ENCODE measurements at places on chromosomes 2 and 18.
A peak's percentile ranks its signal among the peaks of the same experiment; 100 is the strongest.

- no peak for DNase-seq
Measured at GRCh38 chr2:159267921-159268320, 18.6 kb downstream of the WDSUB1 start.

GRCh38 chr2:238695538-238695937, 152.3 kb upstream of the TWIST2 start:
- DNase-seq: no peak

DNA sequence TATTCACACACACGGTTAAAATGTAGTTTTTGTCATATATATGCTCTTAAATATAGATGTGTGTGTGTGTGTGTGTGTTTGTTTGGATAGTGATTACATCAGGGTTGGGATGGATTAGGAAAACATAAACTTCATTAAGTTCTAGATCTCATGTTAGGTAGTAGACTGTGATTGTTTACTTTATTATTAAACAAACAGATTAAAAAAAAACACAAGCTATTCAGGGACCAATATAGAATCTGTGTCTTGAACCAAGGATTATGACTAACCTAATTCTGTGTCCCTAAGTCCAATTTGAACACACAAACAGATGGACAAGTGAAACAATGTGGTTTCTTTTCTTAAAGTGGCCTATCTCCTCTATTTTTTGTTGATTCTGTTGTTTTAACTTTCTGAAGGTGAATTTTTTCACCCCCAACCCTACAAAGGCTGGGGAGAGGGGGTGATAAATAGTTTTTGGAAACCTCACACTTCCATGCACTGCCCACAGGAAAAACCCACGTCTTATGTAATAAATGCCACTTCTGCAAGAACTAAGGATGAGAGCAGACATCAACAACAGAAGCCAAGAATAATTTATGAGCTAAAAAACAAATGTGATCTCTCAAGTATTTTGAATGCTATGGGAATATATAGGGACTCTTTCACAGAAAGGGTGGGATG, 40.7 kb downstream of the IL1R2 start:
- DNase-seq: no peak

DNA sequence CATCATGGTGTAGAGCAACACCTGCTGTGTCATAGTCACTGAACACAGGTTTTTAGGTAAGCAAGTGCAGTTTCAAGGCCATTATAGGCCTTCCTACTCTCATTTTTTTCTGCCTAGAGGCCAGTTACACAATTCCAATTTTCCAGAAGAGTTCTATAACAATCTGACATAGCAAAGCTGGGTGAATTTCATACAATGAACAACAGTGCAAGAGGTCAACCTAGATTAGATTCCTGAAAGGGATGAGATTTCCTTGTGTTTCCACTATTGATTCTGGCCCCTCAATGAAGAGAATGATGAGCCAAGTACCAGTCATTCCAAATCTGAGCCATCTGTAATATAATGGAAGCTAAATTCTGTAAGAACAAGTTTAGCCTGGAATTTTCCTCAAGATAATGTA, 15.3 kb upstream of the CD28 start:
- DNase-seq: no peak

DNA sequence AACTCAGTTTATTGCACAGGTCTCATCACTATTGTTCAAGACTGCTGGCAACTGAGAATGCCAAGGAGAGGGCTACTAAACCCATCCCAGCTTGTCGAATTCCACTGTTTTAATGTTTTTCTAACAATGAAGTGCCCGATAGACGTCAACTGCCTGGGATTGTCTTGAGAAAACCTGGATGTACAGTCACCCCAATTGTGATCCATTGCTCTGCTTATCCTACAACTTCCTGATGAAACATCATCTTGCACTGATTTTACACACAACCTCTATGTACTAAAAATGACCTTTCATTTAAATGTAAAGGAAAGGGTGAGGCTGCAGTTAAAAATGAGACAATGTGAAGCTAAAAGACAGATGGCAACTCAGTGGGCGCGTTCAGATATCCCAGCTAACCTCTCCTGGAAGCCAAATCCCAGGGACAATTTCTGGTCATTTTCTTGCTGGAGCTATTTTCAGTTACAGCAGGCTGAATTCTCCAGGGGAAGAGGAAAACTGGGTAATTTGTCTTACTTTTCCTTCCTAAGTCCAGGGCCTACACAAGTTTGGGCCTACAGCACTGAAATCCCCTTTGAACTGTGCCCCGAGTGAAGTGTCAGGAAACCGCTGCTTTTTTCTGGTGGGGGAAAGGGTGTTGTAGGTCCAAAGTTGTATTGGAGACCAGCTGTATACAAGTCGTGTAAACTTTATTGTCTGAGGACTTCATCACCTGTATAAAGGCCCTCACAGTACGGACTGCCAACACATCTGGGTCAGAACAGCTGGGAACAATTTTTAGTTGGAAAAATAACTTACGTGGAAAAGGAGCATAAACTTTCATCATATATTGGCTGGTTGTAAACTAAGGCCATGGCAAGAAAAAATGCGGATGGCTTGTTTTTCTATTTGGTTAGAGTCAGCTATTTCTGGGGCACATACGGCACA, 68.9 kb upstream of the LTBP1 start:
- no peak for DNase-seq

DNA sequence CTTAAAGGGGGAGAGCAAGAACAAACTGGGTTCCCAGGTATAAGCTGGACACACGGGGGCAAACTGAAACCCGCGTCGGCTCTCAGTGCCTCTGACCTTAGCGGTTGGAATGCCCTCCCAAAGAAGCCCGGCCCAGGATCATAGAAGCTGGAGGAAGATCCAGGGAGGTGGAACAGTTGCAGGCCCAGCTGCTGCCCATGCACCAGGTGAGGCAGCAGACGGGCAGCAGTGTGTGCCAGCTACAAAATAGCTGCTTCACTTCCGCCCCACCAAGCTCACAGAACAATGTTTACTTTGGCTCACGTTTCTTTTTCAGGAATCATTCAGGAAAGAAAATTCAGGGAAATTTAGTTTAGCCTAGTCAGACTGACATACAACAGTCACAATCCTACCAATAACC, 3.9 kb upstream of the ERMN start:
- DNase-seq: no peak

GRCh38 chr2:214126135-214126534, 284.7 kb upstream of the VWC2L start:
- peak; percentile 57 for DNase-seq

- DNase-seq: no peak
Measured at GRCh38 chr2:2114707-2115245, 216.3 kb downstream of the MYT1L start.

DNA sequence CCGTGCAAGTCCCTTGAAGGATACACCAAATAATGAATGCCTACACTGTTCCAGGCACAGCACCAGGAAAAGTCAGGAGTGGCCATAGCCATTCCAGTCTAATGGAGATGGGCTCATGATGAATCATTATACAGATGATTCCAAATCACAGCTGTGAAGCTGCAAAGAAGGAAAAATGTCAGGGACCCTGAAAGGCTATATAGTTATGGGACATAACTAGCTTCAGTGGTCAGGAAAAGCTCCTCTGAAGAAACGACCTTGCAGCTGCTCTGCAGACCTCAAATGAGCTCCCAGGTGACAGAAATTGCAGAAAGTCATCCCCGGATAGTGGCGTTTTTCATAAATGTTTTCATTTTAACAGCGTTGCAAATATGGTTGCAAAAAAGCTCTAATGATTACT, 200.8 kb downstream of the PTGR3 start:
- no peak for DNase-seq

DNA sequence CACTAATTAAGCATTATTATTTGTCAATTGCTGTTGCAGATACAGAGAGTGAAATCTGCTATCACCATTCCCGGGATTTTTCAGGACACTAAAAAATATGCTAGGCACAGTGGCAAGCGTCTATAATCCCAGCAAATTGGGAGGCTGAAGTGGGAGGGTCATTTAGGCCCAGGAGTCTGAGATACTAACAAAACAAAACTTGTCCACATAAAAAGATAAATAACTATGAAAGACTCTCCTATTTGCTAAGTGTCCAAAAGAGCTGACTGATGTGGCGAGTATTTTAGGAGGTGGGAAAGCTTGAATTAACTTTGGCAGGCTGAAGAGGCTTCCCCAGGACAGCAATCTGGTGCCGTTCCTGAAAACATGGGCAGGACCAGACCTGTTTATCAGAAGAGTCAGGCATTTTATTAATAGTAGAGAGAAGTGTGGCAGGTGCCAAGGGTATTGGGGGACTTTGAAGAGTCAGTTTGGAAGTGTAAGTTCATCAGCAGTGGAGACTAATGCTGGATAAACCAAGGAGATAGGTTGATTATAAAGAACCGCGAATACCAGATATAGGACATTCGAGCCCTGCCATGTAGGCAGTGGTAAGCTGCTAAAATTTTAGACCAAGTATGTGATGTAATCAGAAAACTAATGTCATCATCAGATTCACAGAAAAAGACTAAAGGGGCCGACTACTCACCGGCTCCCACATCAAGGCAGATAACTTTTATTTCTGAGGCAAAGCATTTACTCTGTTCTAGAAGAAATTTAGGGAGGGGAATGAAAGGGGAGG, 201.8 kb downstream of the EPHA4 start:
- DNase-seq: no peak

DNA sequence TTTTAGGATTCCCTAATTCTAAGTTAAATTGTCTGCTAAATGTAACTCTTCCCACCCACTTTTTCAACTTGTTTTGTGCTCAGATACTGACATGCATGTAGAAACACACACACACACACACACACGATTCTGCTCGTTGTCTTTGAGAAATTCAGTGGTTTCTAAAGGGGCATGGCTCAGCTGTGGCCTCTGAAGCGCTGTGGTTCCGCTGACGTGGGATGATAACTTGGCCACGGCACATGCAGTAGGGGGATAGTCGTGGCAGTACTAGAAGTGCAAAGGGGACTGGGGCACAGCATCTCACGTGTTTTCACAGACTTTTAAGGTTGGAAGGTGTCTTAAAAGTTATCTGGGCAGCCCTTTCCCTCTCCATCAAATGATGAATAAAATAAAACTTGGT, 18.4 kb downstream of the CASP10 start:
- no peak for DNase-seq

- DNase-seq: no peak
Measured at GRCh38 chr2:63975437-63976124, 43.6 kb downstream of the VPS54 start.

DNA sequence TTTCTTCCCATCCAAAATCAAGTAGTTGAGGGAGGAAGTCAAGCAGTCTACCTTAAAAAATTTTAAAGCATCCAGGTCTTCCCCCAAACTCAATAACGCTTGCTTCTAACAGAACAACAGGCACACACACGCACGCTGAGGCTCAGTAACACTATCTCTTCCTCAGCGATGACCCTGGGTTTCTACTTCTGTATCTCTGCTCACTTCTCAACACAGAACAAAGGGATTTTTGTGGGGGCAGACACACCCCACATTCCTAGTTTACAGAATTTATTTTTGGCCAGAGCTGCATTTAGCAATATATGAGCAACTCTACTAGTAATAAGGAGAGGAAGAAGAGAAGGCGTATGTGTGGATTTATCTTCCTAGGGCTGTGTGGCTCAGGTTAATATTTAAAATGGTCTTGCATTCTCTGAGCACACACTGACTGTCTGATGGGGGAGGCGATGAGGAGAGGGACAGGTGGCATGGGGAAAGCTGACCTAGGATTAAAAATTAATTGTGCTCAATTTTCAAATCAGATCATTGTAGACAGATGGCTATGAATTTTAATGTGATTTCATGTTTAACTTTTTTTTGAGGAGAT, 71.3 kb upstream of the PPM1B start:
- no peak for DNase-seq

DNA sequence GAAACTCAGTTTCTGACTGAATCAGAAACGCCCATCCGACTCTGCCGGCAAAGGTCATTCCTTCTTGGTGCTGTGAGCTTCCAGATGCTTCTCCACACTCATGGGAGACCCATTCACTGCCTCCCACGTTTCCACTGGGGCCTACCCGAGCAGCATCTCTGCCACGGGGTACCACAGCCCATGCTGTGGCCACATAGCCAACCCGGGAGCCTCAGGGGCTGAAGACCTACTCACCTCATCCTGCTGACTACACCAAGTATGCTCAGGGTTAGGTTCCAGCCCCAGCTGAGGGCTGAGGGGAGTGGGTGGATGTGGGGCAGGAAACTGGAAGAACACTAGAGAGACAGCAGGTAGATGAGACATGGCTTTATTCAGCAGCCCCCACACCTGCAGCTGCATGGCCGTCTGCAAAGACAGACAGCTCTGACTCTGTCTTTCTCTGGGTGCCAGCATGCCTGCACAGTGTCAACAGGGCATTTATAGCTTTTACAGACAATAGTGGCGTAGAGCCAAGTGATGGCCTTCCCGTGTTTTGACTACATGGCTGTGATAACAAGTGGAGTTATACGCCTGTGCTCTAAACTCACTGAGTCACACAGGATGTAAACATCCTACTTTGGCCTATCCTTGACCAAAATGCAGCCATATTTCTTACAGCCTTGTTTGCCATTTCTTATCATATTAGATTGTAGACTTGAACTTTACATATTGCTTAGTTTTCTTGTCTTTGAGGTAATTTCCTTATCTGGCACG, 16.5 kb upstream of the KLHL23 start:
- no peak for DNase-seq

- DNase-seq: no peak
Measured at GRCh38 chr18:51943281-51943680, 396.7 kb upstream of the DCC start.

GRCh38 chr2:232009639-232010274, 48.2 kb downstream of the DIS3L2 start:
- no peak for DNase-seq

DNA sequence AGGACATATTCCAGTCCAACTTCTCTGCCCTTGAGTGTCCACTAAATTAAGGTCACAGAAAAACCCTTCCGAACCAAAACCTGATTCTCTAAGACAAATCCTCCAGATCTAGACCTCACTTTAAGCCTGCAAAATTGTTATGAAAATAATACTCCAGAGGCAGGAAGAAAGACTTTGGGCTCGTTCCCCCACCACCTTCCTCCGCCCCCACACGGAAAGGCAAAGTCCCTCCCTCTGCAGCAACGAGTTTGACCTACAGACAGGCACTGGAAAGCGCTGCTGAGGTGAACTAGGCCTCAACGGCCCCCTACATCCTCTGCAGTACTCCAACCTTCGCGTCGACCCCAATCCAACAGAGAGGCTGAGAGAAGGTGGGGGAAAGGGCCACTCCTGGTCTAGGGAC, 808 bp downstream of the ATP5MC3 start:
- DNase-seq: peak; percentile 41

DNA sequence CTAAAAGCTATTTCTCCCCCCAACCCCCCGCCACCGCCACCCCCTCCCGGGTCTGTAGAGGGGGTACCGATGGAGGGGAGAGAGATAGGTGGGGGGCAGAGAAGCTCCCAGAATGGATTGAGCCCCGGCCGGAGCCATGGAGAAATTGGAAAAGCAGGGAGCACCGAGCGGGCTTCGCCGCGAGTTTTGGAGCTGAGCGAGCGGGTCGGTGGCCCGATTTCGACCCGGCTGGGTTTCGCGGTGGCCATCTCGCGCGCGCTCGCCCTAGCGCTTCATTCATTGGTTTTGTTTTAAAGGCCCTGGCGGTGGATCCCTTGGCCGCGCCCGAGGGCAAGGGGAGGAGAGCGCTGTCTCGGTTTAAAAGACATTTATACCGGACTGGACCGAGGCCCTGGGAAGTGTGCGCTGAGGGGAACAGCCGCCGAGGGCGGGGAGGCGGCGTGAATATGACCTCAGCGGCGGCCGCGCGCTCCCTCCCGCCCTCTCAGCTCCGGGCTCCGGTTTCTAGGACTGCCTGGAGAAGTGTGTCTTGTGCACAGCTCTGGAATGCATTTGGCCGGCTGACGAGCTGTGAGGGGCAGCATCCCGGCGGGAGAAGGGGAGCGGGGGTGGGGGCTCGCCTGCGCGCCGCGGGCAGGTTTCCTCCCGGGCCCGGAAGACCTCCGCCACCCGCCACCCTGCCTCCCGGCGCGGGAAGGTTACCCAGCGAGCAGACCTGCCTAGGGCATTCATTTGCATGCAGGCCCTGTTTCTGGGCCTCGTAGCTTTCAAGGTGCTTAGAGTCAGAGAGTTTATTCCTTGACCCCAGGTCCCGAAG, 1.7 kb upstream of the SMAD7 start:
- DNase-seq: peak; percentile 67
